Mesenchymal stem cell (in vitro differentiated cells and primary cell): ENCODE measurements at places on chromosomes 2 and 18.
A peak's percentile ranks its signal among the peaks of the same experiment; 100 is the strongest.

- H3K4me3 ChIP-seq = no peak overlapping the region
- peaks cover 16% of the 10 kb centered on the region for H3K27me3 ChIP-seq
- H3K4me1 ChIP-seq = no peaks in the 10 kb centered on the region
- no peak overlapping the region for H3K27ac ChIP-seq
Measured at GRCh38 chr2:44759823-44760222, 181.7 kb upstream of the SIX3 start.

- peak; percentile 25 for DNase-seq
- H3K27me3 ChIP-seq = no peaks in the 10 kb centered on the region
- H3K27ac ChIP-seq = no peak overlapping the region
- no peaks in the 10 kb centered on the region for H3K4me1 ChIP-seq
- peaks cover 24% of the 10 kb centered on the region for H3K36me3 ChIP-seq
Measured at GRCh38 chr2:42614838-42615237, 46.4 kb downstream of the MTA3 start.

GRCh38 chr18:10314066-10314465 is 140.4 kb upstream of the APCDD1 start:
- no peak for DNase-seq
- H3K4me1 ChIP-seq = no peaks in the 10 kb centered on the region
- H3K36me3 ChIP-seq = no peaks in the 10 kb centered on the region
- peaks cover 16% of the 10 kb centered on the region for H3K27me3 ChIP-seq

DNA sequence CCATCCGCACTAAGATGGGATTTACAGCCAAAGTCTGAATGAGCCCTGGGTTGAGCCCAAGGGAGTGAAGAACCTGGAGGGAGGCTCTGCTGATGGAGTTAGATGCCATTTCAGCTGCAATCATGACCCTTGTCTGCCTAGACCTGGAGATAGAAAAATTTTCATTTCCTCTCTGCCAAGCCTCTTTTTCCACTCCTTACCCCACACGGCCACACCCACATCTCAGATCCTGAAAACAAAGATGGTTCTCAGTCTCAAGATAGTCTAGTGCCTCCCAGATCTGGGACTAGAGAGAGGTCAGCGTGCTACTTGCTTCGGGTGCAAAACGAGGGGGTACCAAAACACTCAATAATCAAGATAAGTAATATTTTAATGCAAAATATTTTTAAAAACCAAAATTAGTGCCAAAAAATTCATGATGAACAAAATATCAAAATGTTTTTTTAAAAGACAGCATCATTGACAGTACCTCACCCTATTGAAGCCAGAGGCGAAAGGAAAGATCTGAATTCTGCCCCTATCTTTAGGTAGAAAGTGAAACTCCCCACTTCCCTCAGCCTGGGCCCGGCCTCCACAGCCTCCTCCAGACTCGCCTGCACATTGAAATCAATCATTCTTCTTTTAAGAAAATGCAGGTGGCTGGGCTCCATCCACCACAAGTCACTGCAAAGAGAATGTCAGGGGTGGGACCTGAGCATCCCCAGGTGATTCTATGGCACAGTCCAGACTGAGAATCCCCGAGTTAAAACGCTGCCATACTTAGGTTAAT is 57.8 kb upstream of the GPR45 start:
- H3K4me1 ChIP-seq = no peaks in the 10 kb centered on the region
- DNase-seq = no peak
- H3K27me3 ChIP-seq = no peaks in the 10 kb centered on the region
- H3K36me3 ChIP-seq = no peaks in the 10 kb centered on the region
- H3K4me3 ChIP-seq = no peak overlapping the region

GRCh38 chr2:216188956-216189355 is 79.8 kb downstream of the XRCC5 start:
- peak; percentile 45 for DNase-seq
- H3K4me1 ChIP-seq = peaks cover 6% of the 10 kb centered on the region
- no peaks in the 10 kb centered on the region for H3K27me3 ChIP-seq
- H3K27ac ChIP-seq = peak overlapping the region; percentile 63
- peaks cover 11% of the 10 kb centered on the region for H3K36me3 ChIP-seq

DNA sequence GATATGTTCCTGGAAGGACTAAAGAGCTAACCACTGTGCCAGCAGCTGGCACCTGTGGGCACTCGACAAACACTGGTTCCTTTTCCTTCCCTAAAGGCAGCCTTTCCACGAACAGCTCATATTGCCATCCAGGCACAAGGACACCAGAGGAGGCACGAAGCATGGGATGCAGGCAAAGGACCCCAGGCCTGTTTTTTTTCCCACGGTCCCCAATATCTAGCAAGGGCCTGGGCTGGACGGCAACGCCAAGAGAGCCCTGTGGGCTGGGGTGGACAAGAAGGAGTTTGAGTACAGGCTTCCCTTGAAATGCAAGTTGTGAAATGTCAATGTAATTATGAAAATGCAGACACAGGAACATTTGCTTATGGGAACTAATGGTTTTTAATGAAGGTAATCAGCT is 135.9 kb downstream of the CYP26B1 start:
- H3K4me3 ChIP-seq = no peak overlapping the region
- no peaks in the 10 kb centered on the region for H3K36me3 ChIP-seq
- H3K4me1 ChIP-seq = no peaks in the 10 kb centered on the region

GRCh38 chr2:227479865-227480475 is 8.0 kb downstream of the AGFG1 start:
- H3K27ac ChIP-seq = no peak overlapping the region
- no peaks in the 10 kb centered on the region for H3K36me3 ChIP-seq
- H3K4me1 ChIP-seq = peaks cover 1% of the 10 kb centered on the region
- H3K27me3 ChIP-seq = no peaks in the 10 kb centered on the region
- no peak overlapping the region for H3K4me3 ChIP-seq
